ENCODE measurements at places on chromosomes 3 and 15. TPM values are rescaled to one million over a fixed set of nuclear protein-coding genes. Genes with fewer than 3 reads are reported as not detected.

DNA sequence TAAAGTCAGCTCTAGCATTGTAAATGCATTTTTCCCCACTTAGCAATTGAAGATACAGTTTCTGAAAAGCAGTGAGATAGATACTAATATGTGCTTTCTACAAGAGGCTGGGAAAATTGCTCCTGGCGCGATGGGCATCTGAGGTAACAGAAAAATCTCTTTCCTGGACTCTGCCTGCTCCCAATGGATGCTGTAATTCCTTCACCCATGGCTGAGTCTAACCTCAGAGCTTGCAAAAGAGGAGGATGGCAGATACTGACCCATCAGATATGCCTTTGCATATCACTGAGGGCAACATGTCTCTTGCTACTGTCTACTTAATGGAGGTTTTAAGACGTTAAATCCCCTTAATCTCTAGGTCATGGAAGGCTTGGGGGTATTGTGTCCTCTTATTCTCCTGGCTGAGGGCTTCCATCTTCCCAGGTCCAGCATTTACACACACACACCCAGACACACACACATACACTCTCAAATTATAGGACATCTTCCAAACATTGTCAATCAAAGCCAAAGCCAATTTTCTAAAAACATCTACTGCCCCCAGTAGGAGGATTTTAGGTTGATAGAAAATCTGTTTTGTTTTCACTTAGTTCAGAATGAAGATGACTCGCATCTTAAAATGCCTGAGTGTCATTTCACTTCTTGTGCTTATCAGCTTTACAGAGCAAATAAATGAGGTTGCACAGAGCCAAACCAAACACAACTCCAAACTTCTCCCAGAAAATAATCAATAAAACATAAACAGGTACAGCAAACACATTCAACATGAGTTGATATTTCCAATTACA is 2.4 kb downstream of the TRPM1 start:
- no peak for DNase-seq

DNA sequence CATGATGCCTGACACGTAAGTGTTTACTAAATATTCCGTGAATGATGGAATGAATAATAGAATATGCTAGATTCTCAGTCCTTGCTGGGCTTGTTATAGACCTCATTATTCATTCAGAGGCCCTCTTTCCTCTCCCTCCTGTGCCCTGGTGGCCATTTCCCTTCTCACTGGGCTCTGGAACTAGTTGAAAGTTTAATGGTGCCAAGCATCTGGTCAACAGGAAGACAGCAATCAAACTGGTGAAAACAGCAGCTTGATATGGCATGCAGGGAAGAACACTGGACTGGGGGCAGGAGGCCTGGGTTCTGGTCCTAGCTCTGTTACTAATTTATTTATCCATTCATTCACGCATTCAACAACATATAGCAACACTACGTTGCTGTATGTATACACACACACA is 3.7 kb upstream of the APOD start:
- no peak for DNase-seq

GRCh38 chr3:45406772-45407171 is 18.4 kb downstream of the LARS2 start:
- no peak for DNase-seq

SI gene
- not detected for total RNA-seq

TGM5 gene
- not detected for total RNA-seq

DNA sequence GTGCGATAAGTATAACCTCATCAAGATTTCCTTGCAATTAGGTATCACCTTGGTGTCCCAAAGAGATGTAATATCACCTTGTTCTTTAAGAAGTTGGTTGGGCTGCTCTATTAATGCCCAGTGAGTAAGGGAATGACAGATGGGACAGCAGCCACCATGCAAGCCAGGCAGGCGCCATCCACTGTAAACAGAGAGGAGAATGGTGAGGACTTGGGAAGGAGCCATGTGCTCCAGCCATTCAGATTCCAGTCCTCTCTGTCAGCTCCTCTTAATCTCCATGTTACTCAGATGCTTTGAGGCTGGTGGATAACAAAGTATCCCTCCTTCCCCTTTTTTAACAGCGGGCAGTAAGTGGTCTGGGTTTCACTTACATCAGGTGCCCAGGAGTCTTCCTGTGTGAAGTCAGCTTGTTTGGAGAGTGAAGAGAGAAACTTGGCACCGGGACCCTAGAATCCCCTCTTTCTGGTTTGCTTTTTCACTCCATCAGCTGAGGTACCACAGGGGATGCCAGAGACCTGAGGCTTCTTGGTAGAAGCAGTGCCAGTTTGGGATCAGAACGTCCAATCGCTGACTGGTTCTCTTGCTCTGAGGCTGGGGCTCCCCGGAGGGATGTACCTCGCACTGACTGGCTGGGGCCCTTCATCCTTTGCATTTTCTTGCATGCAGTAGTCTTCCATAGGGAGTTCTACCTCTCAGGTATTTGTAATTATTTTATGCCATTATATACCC is 29.5 kb downstream of the SLCO3A1 start:
- DNase-seq: no peak

GRCh38 chr15:26179906-26180305 is 316.8 kb upstream of the ATP10A start:
- no peak for DNase-seq

DNA sequence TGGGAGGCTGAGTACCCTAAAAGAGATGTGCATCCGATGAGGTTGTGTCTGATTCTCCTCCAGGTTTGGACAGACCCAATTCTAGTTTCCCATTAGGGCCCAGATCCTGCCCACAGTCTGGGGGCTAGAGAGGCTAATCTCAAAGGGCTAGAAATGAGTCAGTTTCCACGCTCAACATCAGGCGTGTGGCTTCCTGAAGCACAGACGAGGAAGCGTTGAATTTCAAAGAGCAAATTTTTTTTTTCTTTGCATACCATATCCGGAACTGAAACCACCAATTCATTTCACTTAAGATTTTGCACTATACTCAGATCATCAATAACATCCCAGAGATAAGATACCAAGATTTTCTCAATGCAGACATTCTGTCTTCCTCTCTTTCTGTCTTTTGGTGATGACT is 173.8 kb upstream of the BCL6 start:
- no peak for DNase-seq

- no peak for DNase-seq
Observed at GRCh38 chr3:152196782-152197181, 71.9 kb upstream of the MBNL1 start.

NPAP1 gene
- 0.81 TPM for total RNA-seq

DNA sequence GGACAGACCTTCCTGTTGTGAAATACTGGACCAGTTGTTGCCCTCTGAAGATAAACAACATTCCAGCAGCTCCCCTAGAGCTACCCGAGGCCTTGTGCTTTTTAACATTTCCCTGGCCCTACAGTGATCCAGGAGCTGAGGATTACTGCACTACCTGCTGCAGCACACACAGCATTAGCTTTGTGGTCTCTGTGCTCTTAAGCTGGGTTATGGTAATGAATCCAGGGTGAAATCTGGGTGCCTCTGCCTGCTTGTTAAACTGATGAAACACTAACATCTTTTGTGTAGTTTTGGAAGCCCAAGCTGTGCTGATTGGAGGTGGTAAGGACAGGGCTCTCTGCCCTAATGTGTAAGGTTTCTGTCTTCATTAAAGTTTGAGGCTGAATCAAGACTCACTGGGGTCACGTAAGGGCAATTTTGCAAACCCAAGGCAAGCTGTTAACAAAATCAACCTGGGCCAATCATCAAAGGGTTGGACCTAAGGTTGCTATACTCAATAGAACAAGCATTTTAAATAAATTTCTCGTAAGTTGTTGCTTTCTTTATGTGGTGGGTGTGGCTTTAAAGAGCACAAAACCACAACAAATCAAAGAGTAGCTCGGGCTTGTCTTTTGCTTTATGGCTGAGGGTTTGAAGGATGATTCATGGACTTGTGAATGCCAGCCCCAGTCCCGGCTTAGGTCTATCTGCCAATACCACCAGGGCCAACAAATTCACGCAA is 183.9 kb downstream of the TPRG1 start:
- no peak for DNase-seq

DNA sequence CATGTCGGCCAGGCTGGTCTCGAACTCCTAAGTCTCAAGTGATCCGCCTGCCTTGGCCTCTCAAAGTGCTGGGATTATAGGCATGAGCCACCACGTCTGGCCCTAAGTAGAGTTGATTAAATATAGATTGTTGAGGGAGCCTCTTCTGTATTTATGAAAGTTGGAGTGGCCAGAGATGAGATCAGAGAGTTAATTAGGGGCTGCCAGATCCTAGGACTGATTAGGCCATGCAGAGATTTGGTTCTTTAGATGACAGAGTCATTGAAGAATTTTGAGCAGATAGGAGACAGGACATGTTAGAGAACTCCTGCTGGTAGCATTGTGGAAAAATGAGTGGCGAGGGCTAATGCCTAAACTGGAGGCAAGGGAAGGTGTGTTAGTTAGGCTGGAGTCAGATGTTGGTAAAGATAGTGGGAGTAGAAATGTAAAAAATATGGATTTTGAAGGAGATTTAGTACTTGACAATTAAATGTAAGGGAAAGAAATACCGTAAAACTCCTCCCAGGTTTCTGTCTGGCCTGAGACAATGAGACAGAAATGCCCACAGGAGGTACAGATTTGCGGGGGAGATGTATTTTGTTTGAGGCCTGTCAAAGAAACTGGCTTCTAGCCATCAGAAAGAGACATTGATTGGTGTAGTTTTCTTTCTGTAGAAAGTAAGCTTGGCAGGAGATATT is 23.4 kb downstream of the SACM1L start:
- DNase-seq: no peak

SAMD7 gene
- total RNA-seq: not detected

GRCh38 chr3:194381460-194381875 is 11.9 kb upstream of the LRRC15 start:
- peak; percentile 39 for DNase-seq

SLC15A2 gene
- total RNA-seq: 8.7 TPM

TBL1XR1 gene
- total RNA-seq: 239 TPM

MAGEF1 gene
- 66.5 TPM for total RNA-seq

GRCh38 chr15:47754312-47754711 is 37.0 kb downstream of the SEMA6D start:
- no peak for DNase-seq

CMTM8 gene
- total RNA-seq: 6.6 TPM

CASR gene
- 0.17 TPM for total RNA-seq

GRCh38 chr3:164687211-164687610 is 391.1 kb downstream of the SI start:
- DNase-seq: no peak

DNA sequence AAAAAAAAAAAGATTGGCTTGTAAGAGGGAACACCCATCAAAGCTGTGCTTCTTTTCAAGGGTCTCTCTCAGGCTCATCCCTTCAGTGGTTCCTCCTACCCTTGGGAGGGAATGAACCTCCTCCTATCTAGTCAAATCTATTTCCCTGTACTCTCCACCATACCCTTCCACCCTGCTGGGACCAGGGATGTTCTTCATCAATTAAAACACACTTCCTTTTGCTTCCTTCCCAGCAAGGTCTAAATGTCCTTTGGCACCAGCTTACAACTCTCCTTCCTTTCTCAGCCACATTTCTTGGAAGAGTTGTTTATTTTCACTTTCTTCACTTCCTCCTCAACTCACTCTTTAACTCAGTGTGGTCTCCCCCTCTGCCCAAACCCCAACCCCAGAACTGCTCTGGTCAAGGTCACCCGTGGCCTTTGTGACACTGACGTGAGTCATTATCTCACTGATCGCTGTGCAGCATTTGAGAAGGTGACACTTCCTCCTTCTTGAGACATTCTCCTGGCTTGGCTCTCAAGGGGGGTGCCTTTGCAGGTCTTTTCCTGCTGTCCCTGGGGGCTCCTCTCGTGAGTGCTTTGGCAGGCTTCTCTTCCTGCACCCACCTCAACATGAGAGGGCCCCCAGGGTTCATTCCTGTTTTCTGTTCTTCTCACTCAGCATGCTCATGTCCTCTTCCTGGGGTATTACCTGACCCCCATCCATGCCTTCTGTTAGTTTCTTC is 210.5 kb upstream of the TLE3 start:
- no peak for DNase-seq

SERINC4 gene
- total RNA-seq: 0.33 TPM

A4GNT gene
- not detected for total RNA-seq

FGF12 gene
- 0.54 TPM for total RNA-seq

- no peak for DNase-seq
Observed at GRCh38 chr3:123409443-123410148, 39.3 kb downstream of the ADCY5 start.

GRCh38 chr3:67610458-67610857 is 44.0 kb downstream of the SUCLG2 start:
- DNase-seq: no peak

- DNase-seq: no peak
Observed at GRCh38 chr15:58442122-58442521, 10.3 kb downstream of the LIPC start.

- DNase-seq: no peak
Observed at GRCh38 chr3:144947895-144948294, 976.3 kb downstream of the DIPK2A start.

DNA sequence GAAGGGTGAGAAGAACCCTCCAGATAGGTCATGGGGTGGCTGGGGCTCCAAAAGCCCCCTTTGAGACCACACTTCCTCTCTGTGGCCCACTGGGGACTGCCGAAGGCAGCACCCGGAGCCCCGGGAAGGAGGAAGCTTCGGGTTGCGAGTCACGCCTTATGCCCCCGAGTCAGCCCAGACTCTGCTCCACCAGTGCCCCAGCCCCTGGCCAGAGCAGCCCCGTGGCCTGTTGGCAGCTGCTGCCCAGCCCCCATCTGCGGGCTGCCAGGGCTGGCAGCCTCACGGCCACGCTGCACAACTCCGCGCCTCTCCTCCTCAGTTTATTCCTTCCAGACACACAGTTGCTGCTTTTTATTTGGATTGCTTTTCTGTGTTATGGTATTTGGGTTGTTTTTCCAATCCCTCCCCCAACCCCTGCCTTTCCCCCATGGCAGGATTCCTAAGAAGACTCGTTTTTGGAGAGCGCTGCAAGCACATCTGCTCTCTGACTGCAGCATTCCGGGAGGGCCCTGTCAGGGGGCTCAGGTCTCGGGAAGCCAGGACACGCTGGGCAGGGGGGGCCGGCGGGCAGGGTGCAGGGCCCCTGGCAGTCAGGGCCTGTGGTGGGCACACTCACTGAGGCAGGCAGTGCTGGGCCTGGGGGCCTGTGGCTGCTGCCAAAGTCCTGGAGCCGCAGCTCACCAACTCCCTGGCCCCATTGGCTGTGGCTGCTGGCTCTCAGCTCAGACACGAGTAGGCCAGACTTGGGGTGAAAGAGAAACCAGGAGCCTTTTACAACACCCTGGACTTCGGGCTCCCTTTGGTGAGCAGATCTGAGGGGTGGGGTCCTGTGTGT is 20.2 kb downstream of the MAGEF1 start:
- DNase-seq: no peak

- DNase-seq: no peak
Observed at GRCh38 chr3:101167376-101167775, 153.0 kb downstream of the IMPG2 start.

- peak; percentile 33 for DNase-seq
Observed at GRCh38 chr3:133896002-133896761, 500 bp upstream of the RAB6B start.

IL12A gene
- total RNA-seq: 1.4 TPM

BFSP2 gene
- total RNA-seq: not detected

- DNase-seq: no peak
Observed at GRCh38 chr15:38843051-38843501, 278.5 kb upstream of the RASGRP1 start.

Data from thyroid gland (tissue), 4 donors.